SW 1271 (cell line): ENCODE measurements at places on chromosomes 1 and 21.
A peak's percentile ranks its signal among the peaks of the same experiment; 100 is the strongest.

DNA sequence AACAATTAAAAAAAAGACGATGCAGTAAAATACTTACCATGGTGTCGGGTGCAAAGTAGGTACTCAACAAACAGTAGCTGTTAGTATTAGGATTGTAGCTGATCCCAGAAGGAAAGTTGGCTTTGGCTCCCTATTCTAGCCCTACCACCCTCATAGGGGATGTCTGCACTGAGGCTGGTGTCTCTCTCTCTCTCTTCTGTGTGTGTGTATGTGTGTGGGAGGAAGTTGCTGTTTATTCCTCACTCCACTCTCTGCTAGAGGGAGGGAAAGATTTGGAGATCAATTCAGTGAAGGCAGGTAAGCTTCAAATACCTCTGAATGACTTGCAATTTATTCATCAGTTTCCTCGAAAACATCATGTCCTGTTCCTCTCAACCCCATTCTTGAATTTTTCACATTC is 124.4 kb downstream of the PTPRU start:
- no peak for DNase-seq

GRCh38 chr1:54273795-54274163 is 73.8 kb downstream of the MRPL37 start:
- DNase-seq = no peak

DNA sequence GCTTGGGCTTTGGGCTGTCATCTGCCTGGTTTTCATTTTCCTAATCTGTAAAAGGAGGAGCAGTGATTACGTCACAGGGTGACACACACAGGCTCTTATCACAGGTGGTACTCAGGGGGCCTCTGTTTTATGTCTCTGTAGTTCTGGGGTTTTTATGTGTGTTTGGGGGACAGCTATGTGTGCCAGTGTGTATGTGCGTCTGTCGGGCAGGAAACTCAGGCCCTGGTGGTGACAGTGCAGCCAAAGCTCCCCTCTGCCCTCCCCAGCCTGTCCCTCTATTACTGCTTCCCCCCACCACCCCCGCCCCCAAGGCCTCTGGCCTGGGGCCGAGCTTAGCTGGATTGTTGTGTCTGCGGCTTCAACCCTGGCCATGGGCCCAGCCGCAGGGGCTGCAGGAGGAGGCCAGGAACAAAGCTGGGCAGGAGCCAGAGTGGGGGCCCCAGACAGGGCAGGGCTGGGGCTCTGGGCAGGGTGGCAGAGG is 13.3 kb downstream of the MFAP2 start:
- no peak for DNase-seq

- DNase-seq = no peak
These were observed 58.1 kb downstream of the LHX4 start for GRCh38 chr1:180287988-180288705.

- DNase-seq = no peak
These were observed 1.8 kb downstream of the CELA2B start for GRCh38 chr1:15477646-15478212.

DNA sequence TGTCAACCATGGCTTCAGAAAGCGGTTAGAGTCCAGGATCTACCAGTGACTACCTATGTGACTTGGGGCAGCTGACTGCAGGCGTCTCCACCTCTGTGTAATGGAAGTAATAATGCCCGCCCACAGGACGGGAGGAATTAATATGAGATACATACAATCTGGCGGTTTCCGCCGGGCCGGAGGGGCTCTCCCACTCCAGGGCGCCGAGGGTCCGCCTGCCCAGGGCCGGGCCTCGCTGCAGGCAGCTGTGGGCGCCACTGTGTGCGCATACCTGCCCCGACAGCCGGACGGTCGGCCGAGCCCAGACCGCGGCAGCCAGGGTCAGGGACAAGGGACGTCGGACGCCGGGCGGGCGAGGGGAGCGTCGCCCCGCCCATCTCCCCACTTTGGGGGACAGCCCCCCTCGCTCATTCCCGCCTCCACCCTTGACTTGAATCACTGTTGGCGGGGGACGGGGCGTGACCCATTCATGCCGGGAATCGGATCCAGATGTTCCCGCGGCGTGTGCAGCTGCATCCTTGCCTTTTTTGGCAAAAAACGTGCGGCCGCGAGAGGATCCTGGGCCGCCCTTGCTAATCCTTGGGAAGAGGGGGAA is 6.0 kb upstream of the SF3A3 start:
- no peak for DNase-seq

- no peak for DNase-seq
These were observed 149.5 kb downstream of the FGGY start for GRCh38 chr1:59446257-59446901.

- DNase-seq = peak; percentile 16
These were observed 21.4 kb downstream of the MYBPH start for GRCh38 chr1:203153989-203154821.

DNA sequence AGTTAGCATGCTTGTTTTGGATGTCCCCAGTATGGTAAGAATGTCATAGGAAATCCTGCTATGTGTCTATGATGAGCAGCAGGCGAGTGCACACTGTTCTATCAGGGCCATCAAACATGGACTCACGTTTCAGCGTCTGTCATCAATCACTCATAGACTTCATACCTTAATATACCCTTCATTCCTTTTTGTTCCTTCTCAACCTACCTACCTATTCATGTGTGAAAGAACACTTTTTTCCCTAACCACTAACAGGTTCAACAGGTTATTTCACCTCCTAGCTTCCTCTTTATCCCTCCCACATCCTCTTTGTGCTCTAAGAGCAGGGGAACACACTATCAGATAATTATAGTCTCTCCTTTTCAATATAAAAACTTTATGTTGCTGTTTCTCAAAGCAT is 300.6 kb downstream of the TM2D1 start:
- DNase-seq = no peak

- no peak for DNase-seq
These were observed 40.1 kb downstream of the CACNA1S start for GRCh38 chr1:201072149-201072548.

DNA sequence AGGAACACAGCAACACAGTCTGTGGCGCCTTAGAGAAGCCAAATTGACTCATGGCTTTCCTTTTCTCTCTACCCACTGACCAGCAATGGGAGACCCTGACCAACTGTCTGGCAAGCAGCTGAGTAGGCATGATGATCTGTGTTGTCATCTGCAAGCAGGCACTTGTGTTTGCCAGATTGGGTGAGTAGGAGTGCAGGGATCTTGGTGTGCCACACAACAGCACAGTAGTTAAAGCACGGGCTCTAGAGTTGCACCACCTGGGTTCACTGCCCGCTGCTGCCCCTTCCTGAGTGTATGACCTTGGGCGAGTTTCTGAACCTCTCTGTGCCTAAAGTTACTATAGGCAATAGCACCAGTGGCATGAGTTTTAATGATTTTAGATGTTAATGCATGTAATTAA is 95.7 kb upstream of the CD53 start:
- no peak for DNase-seq

DNA sequence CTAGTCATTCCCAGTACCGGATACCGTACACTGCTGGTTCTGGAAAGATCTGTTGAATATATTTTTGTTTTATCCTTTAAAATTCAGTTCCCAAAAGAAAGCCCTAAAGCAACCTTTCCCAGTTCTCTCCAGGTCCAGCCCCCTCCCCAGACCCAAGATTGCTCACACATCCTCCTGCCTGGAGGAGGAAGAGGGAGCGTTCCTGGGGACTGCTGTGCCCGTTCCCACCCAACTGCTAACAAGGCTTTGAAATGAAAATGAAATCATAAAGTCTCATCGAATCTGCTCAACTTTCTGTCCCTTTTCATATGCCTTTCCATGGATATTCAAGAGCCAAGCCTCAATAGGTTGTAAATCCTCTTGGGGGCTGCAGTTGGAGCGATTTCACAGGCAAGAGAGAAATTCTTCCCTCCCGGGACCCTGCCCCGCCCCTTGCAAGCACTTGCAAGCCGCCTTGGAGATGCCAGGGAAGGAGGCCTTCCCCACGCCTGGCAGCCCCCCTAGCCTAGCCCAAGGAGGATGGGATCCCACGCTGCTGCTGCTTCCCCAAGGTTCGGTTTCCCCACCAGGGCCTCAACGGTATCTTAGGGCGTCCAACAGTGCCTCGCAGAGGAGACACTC is 113.2 kb upstream of the CACHD1 start:
- no peak for DNase-seq

DNA sequence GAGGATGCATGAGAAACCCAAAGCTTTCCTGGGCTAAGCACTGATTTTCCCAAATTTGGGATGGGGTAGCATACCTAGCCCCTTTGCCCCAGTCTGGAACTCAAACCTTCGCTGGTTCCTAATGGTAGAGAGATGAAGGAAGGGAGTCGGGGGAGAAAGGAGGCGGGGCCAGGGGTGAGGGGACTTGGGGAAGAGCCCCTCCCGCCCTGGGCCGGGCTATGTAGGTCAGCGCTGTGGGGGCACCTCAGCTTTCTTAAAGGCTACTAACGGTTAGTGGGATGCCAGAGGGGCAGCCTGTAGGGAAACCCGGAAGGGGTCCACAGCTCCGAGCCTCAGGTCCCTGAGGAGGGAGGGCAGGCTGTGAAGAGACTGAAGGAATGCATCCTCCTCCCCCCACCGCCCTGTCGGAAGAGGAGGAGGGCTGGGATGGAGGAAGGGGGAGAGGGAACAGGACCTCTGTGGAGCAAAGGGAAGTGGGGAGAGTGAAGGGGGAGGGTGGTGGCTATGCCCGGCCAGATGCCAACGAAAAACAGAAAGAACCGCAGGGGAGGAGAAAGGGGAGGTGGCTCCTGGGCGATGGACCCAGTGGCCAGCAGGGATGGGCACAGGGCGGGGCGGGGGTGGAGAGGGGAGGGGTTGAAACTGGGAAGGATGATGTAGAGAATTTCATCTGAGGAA is 1.3 kb downstream of the CADM3 start:
- DNase-seq = no peak

- no peak for DNase-seq
These were observed 215.9 kb downstream of the TOMM20 start for GRCh38 chr1:234912548-234913277.
